ENCODE measurements at places on chromosomes 3 and 15.

GRCh38 chr3:125302932-125303331, 72.2 kb downstream of the ZNF148 start:
- no peak for DNase-seq

- no peak for DNase-seq
Measured at GRCh38 chr15:44319385-44319784, 30.9 kb downstream of the GOLM2 start.

- no peak for DNase-seq
Measured at GRCh38 chr15:55770806-55771205, 27.9 kb upstream of the PRTG start.

- DNase-seq = no peak
Measured at GRCh38 chr3:166304584-166304983, 467.4 kb upstream of the BCHE start.

DNA sequence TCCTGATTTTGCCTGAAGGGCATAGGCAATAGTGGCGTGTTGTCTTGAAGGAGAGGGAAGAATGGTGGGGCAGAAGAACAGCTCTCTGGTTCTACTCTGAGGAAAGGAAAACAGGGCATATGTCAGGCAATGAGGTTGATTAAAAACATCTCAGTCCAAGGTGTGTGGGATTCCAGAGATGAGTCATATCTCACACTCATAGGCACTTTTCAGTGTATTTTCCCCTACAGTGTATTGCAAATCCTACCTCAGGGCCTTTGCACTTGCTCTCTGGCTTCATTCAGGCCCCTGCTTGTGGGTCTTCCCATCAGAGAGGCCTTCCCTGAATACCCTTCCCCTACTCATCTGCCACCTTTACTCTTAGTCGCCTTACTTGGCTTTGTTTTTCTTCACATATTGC, 107.8 kb downstream of the SLCO3A1 start:
- DNase-seq = no peak

- DNase-seq = no peak
Measured at GRCh38 chr15:93360976-93361375, 272.0 kb upstream of the RGMA start.

DNA sequence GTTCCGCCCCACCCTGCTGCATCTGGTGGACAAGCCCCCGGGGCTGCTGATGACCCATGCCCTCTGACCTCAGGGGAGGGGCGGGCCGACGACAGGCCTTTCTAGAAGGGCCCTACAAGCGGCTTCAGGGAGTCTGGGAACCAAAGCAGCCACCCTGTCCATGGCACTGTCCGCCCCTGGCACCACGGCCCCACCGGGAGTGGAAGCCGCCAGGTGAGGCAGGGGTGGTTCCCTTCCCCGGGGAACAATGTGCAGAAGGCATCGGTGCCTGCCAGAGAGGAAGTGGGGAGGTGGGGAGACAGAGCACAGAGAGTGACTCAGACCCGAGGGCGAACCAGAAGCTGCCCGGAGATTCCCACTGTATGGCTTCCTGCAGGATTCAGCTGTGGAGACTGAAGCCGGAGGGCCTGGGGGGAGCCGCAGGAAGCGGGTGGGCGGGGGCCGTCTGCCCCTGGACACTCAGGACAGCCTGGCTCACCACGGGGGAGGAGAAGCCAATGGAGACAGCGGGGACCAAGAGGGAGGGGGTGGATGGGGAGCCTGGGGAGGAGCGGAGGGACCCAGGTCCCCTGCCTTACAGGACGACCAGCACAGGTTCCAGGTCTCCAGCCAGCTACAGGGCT, 134.0 kb downstream of the TPRA1 start:
- DNase-seq = no peak

GRCh38 chr3:117844676-117845075, 1135.1 kb downstream of the TUSC7 start:
- DNase-seq = no peak

DNA sequence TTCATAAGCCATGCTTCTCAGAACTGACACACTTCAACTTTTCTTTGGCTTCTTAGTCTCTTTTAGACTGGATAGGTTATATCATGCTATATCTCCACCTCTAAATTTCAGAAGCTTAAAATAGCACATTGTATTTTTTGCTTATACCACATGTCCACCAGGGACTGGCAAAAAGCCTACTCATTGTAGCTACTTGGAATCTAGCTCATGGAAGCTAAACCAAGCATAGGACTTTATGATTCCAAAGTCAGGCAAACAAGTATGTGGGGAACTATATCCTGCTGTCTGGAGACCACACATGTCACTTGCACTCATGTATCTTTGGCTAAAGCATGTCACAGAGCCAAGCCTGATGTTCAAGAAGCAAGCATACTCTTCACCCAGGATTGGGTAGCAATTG, 245.0 kb upstream of the RASGRP1 start:
- DNase-seq = no peak

DNA sequence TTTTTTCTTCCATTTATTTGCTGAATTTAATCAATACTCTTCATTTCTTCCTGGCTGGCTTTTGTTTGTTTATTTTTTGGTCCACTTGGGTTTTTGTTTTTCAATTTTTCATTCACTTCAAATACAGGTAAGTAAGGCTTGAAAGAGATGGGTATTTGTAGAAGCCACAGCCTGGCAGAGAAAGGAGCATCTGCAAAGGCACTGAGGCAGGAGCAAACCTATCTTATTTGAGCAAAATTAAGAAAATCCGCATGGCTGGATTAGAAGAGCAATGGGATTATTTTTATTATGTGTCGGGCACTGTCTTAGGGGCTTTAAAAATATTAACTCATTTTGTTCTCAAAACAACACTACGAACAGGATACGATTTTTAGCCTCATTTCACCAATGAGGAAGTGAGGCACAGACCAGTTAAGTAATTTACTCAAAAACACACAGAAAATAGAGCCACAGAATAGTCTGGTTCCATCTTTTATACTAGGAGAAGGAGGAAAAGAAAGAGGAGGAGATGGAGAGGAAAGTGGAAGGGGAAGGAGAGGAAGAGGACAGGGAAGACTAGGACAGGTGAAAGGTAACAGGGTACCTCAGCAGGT, 35.1 kb upstream of the CCDC80 start:
- DNase-seq = no peak

DNA sequence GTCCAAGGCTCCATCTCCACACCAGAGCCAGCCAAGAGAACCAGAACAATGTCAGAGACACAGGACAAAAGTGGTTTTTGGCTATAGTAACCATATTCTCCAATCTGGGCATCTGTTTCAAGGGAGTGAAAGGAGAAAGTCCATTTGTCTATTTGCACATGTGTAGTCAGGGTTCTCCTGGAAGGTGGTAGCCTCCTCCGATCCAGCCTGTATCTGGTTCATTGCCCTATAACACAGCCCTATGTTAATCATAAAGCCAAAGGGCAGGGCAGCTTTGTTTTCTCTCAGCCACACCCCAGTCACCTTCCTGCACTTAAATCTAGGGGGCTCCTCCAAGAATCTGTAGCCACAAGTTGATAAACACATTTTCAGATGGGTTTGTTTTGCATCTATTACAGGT, 128.1 kb upstream of the ADPGK start:
- no peak for DNase-seq

- DNase-seq = no peak
Measured at GRCh38 chr15:31045606-31046005, 54.2 kb upstream of the MTMR10 start.

- no peak for DNase-seq
Measured at GRCh38 chr15:88956263-88956662, 43.1 kb upstream of the MFGE8 start.

- DNase-seq = no peak
Measured at GRCh38 chr15:68051109-68051508, 3.0 kb upstream of the PIAS1 start.

- DNase-seq = no peak
Measured at GRCh38 chr3:136733317-136733833, 18.8 kb downstream of the STAG1 start.

- DNase-seq = no peak
Measured at GRCh38 chr3:1017870-1018269, 75.0 kb upstream of the CNTN6 start.

DNA sequence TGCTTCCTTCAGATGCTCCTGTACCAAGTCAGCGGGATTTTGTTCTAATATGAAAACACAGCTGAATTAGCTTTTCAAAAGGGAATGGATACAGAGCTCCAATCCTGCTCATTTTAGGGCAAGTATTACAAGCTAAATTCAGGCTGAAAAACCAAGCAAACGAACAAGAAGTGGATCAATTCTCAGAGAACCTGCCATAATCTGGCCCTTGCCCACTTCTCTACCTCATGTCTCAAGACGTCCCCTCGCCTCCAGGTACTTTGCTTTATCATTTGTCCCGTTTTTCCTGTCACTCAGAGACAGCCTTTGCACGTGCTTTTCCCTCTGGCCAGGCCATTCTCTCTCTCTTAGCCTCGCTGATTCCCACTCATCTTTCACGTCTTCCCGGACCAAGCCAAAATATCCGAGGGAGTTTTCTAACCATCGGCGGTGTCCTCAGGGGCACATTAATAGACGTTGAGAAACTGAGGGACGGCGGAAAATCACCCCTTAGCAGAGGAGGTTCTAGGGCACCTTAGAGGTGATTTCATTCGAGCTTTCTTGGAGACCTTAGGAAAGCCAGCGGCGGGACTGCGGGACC, 654 bp downstream of the SUSD5 start:
- no peak for DNase-seq

GRCh38 chr3:183766745-183767606, 58.4 kb downstream of the MAP6D1 start:
- DNase-seq = peak; percentile 56

DNA sequence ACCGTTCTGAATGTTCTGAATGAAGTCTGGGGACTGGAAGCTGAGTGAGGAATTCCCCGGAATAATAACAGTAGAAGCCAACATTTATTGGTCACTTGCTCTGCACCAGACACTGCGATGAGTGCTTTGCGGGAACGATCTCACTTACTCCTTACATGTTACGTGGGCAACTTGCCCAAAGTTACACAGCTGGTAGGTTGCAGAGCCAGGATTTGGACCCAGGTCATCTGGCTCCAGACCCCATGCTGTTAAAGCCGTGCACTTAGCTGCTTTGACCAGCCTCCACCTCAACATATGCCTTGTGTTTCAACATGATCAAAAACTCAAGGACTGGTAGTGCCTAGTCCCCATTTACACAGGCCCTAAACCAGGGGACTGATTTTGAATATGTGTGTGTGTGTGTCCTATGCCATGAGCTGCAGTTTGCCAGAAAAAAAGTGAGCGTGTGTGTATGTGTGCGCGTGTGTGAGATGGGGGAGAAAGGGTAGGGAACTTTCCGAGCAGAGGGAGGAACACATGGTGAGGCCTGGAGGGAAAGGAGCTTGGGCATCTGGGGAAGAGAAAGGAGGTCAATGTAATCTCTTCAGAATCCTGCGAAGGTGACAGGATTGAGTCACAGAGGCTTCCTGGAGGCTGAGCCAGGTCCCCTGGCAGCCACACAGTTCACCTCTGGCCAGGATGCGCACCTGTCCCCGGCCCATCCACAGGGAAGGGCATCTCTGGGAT, 28.9 kb downstream of the LINGO1 start:
- no peak for DNase-seq

GRCh38 chr3:110624576-110624975, 447.0 kb upstream of the NECTIN3 start:
- DNase-seq = no peak

- no peak for DNase-seq
Measured at GRCh38 chr15:67050522-67051087, 14.8 kb upstream of the SMAD3 start.

GRCh38 chr3:33799202-33799551, 747 bp downstream of the PDCD6IP start:
- no peak for DNase-seq

DNA sequence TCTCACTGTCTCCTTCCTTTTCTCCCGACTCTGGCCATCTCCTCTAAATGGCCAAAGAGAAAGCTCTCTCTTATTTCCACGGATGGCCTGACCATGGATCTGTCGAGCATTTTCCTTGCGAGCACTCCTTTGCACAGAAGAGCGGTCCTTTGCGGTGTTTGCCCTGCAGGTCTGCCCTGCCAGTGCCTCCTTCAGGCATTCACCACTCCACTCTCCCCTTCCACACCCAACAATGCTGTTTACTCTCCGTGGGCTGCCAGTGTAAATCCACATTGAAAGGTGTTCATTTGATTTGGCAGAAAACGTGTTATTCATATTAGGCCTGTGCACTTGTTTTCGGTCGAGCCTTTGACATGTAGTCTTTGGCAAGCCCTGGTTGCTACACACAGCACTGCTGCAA, 49.6 kb downstream of the CACNA2D3 start:
- DNase-seq = no peak

DNA sequence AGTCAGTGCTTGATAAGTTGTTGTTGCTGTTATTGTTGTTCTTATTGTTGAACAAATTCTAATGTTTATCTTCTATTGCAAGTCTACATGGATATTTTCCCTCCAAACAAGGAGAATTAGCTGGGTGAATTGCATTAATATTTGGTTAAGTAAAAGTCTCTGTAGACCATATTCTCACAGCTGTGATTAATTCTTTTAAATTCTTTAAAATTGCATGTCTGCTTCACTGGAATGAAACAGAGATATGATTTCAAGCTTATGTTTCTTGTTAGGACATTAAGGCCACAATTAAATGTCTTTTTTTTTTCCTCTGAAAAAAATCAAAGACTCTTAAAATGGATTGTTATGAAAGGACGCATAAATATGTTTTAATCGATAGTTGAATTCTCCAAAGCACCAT, 153.4 kb downstream of the EBLN2 start:
- DNase-seq = no peak

Measured in naive thymus-derived CD8-positive, alpha-beta T cell (primary cell).